NCI-H526 (cell line): ENCODE measurements at places on chromosomes 3 and 15.
A peak's percentile ranks its signal among the peaks of the same experiment; 100 is the strongest.

- DNase-seq = no peak
These were observed 78.8 kb upstream of the THBS1 start for GRCh38 chr15:39502082-39502447.

GRCh38 chr3:150222691-150223489 is 185.2 kb upstream of the TSC22D2 start:
- peak; percentile 44 for DNase-seq

- DNase-seq = no peak
These were observed 1.5 kb upstream of the PPM1M start for GRCh38 chr3:52243791-52244628.

- DNase-seq = no peak
These were observed 29.1 kb upstream of the MYRIP start for GRCh38 chr3:39780352-39780751.

GRCh38 chr3:135853981-135854380 is 111.5 kb upstream of the PPP2R3A start:
- DNase-seq = no peak

GRCh38 chr3:41370307-41370706 is 171.0 kb downstream of the CTNNB1 start:
- no peak for DNase-seq

DNA sequence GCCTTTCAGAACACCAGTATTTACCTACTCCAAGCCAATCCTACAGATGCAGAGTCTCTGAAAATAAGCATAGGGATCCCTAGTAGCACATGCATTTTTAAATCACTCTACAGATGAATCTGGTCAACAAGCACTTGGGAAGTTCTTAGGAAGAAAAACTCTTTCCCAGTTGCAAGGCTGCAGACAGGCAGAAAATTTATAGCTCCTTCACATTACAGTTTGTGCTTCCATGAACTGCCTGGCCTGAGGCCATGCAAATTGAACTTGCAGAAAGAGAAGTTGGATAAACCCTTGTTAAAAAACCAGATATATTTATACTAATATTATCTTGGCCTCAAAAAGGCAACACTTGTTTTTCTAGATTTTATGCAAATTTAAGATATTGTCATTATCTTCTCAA is 256.9 kb downstream of the EPHA3 start:
- no peak for DNase-seq

DNA sequence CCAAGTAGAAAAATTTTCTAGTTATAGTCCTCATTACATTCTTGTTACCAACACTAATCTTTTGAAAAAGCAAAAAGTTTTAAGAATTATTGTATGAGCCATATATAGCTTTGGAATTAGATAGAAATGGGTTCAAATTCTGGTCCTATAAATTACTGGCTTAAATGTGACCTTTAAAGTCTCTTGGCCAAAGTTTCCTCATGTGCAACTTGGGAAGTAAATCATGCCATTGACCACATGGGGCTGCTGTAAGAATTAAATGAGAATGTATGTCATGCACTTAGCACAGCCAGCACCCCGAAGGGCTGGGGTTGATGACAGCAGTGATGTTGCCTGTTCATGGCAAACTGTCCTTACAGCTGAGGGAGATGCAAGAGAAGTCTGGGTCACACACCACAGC is 108.3 kb downstream of the TOP2B start:
- no peak for DNase-seq

DNA sequence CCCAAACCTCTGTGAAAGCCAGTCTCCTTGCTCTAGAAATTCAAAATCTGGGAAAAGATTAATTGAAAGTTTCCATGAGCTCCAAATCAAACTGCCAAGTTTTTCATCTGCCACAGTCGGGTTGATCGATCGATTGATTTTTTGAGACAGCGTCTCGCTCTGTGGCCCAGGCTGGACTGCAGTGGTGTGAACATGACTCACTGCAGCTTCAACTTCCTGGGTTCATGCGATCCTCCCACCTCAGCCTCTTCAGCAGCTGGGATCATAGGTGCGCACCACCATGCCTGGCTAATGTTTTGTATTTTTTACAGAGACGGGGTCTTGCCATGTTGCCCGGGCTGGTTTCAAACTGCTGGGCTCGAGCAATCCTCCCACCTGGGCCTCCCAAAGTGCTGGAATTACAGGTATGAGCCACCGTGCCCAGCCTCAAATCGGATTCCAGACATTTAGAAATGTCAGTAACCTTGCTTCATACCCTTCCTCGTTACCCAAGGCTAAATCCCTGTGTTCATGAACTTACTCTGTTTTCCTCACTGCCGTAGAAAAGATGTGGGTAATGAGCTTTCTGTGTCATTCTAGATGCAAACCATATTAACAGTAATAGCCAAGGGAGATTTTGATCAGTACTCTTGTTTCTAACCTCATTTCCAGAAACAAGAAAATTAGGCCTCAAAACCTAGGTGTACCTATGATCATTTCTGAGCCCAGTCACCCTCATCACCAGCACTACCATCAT is 105.9 kb upstream of the AKAP13 start:
- DNase-seq = no peak

DNA sequence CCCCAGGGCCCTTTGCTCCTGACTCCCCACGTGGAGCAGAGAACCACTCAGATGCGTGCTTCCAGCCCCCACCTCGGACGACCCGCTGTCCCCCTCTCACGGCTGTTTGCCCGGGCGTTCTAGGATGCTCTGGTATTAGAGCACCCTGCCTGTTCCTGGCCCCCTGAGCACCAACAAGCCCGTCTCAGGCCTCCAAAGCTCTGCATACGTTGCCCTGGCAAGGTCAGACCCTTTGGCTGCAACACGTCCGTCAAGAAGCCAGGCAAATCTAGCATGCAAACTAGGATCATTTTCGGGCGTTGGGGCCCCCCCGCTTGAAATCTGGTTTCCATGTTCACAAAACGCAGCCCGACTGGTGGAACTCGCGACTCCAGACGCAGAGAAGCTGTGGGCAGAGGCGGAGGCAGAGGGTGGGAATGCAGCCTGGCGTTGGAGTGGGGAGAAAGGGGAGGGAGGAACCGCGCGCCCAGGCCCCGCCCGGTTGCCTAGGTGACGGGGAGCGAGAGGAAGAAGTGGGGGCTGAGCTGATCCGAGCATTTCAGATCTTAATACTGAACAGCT is 86.2 kb upstream of the PIAS1 start:
- peak; percentile 90 for DNase-seq

DNA sequence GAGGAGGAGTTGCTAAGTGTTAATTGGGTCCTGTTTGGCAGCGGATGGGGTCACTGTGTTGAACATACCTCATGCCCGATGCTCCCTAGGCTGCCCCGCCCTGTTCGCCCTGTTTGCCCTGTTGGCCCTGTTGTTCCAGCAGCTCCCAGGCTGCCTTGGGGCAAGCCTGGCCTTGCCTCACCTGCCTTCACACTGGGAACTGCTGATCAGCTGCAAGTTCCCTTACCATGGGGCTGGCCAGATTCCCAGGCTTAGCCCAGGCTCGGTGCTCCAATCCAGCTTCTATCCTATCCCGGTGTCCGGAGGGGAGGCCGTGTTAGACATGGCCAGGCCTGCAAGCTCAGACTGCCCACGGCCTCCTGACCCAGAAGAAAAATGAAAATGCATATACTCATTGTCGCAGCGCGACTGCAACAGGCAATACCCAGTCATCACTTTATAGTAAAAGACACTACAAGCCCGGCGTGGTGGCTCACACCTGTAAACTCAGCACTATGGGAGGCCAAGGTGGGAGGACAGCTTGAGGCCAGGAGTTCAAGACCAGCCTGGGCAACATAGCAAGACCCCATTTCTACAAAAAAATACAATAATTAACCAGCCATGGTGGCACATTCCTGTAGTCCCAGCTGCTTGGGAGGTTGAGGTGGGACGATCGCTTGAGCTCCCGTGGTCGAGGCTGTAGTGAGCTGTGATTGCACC is 42.9 kb upstream of the ZNF710 start:
- peak; percentile 60 for DNase-seq

DNA sequence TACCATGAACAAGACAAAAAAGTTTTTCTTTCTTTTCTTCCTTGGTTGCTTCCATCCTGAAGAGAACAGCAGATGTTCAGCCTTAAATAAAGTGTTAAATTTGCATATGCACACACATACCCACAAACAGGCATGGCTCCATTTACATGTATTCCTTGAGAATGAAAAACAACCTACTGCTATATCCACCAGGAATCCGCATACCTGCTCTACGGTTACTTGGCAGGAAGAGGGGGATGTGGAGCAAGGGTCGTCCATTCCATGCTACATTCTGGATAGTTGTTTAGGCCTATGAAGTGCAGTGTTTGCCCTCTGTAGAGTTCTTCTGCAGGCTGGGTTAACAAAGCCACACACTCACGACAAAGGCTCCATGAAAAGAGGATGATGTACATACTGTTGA is 322.8 kb downstream of the KCNH8 start:
- DNase-seq = peak; percentile 64

DNA sequence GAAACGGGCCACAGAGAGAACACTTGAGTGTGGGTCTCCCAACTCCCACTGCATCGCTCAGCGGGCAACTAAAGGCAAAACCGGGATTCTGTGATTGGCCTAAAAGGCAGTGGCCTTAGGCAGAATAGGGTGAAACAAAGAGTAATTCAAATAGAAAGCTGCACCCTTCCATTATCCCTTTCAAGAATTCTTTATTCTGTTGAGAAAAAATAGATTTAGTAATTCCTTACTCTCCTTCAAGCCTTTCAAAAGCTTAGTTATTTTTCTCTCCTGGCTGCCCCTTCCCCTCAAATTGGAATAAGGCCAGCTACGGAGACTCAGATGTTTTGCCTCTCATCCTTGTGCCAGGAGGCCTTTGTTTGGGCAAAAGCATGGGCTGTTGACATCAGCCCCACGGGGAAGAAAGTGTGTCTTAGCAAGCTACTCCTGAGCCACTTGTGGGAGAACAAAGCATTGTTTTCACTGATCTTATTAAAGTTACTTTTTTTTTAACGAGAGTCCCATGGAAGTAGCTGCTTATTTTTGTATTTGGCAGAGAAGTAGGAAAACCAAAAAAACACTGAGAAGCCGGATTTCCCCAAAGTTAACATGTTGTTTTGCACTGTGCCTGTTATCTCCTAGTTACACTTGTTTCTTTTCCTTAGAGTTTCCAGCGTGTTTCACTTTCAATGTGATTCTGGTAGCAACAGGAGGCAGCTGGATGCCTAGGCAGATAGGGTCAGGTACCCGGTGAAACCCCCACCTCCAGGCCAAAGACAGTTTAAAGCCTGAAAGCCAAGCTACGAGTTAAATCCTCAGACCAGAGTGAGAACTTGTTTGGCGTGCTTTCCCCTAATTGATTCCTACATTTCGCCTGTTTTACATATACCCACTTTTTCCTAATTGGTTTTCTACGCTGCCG is 2.2 kb downstream of the ST6GAL1 start:
- DNase-seq = no peak

DNA sequence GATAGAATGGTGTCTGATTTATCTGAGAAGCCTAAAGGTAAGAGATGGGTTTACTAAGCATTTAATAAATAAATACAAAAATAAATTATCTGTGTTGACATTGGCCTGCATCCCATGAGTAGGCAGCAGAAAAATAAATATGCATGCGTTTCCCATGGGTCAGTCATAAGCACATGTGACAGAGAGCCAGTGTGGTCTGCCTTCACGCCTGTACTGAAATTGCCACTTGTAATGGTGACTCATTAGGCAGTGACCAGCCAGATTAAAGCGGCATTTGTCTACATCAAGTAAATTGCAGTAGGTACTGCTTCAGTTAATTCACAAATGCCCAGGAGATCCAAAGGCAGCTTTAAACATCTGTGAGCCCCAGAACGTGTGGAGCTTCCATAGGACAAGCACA is 399.6 kb downstream of the NAALADL2 start:
- DNase-seq = no peak
